ENCODE measurements at places on chromosomes 6 and 20.

- DNase-seq: no peak
Measured at GRCh38 chr20:43940518-43941225, 26.0 kb downstream of the TOX2 start.

- no peak for DNase-seq
Measured at GRCh38 chr6:37155394-37156312, 14.3 kb upstream of the PIM1 start.

DNA sequence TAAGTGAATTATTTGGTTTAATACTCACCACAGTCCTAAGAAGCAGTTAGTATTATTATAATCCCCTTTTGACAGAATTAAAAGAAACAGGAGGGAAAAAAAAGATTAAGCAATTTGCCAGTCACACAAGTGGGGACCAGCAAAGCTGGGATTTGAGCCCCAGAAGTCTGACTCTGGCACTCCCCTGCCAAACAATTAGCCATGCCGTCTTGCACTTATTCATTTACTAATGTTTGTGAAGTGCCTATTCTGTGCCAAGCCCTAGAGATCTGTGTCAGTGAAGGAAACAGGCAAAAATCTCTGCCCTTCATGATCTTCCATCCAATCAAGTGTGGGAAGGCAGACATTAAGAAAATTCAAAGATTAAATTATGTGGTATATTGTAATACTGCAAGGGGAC, 126.0 kb upstream of the TOP1 start:
- no peak for DNase-seq

- no peak for DNase-seq
Measured at GRCh38 chr6:162730502-162730901, 2.7 kb downstream of the PACRG start.

DNA sequence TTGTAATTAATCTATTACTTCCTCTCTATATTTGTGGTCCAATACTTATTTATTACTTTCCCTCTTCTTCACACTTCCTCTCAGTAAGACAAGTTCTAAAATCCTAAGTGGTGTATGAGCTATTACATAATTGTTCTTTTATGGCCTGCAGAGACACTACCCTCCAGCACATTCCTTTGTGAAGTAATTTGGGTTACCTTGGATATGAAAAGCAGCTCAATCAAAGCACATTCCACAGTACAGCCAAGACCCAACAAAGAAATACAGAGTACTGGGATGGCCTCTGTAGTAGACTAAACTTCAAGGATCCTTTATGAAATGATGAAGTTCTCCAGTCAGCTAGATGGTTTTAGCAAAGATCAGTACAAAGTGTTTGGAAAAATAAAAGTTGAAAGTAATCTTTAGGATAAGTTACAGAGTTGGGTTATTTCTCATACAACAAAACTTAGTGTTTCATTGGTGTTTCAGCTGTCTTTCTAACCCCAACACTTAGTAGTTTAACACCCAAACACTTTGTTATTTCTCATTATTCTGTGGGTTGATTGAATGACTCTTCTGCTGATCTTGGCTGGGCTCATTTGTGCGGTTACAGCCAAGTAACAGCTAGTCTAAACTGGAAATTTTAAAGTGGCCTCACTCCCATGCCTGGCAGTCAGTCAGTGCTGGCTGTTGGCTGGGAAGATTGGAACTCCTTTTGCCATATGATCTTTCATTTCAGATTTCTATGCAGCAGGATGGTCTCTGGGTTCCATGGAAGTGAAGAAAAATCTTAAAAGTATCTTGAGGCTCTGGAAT, 161.5 kb upstream of the POU3F2 start:
- DNase-seq: peak; percentile 12

DNA sequence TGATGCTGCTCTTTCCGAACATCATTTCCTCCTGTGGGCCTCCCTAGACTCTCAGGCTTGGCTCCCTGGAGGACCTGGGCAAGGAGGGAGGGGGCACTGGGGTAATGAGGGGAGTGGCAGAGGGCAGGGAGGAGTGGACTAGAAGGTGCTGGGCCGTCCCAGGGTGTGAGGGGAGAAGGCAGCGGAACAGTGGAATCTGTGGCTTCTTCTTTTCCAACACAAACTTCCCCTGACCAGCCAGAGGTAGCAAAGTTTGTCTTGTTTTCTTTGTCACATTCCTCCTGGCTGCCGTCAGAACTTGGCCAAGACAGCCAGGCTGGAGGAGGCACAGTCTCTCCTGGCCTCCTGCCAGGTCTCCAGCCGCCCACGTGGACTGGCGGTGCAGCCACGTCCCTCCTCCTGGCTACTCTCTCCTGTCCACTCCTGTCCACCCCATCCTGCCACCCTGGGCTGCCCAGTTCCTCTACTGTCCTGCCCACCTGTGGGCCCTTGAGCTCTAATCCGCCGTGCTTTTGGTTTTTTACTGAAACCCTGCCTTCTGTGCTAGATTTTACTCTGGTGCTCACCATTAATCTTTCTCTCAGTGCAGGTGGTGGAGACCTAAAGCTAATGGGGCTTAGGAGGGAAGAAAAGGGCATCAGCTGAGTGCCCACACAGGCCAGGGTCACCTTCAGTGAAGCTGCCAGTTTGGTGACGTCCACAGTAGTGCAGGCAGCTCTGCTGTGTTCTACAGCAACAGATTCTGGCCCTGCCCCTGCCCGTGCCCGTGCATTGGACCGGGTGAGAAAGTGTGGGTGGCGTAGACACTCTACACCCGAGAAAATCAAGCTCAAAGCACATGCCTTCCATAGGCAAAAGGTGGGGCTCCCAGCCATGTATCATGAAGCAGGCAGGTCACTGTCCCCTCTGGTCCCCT, 2.8 kb upstream of the CDSN start:
- peak; percentile 37 for DNase-seq

- no peak for DNase-seq
Measured at GRCh38 chr20:63553251-63553932, 567 bp upstream of the FNDC11 start.

DNA sequence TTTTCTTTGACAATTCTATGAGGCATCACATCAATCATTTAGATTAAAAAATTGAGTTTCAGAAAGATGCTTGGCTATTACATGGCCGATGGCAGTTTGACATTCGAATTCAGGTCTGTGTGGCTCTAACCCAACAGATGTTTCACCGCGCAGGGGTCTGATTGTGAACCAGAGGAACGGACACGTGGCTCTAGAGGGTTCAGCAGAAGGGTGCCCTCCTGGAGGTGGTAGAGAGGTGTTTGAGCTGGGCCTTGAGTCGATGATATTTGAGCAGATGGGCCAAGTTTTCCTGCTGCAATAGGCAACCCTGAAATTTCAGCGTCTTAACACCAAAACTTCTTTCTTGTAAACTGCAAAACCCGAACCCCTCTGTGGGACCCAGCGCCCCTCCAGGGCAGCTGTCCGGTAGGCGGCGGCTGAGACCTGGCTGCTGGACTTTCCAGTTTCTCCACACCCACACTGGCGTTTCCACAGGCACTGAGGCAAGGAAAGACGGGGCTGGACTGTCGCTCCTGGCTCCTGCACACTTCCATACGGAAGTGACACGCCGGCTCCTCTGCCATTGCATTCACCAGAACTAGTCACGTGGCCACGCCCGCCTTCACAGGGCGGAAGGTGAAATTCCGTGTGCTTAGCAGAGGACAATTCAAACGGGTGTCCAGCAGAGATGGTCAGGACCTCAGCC, 11.3 kb upstream of the AFDN start:
- no peak for DNase-seq

GRCh38 chr20:42432496-42433334, 757.0 kb downstream of the PTPRT start:
- no peak for DNase-seq

DNA sequence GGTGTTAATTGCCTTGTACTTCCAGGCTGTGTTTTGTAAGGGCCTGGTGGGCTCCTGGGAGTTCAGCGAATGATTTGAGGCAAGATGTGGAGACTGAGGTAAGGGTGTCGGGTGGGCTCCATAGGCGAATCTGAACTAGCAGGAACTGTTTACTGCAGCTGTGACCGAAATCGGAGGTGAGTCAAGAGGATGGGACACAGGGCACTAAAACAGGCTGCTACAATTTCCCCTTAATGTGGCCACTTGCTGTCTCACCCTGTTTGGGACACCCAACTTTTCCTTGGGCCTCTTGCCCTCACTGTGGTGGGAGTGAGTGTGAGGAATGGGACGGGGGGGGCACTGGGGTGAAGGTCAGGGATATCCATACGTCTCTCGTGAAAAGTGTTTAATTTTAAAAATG, 53.9 kb upstream of the MCUR1 start:
- DNase-seq: no peak

GRCh38 chr20:55415567-55416142, 589.7 kb downstream of the CBLN4 start:
- DNase-seq: no peak

DNA sequence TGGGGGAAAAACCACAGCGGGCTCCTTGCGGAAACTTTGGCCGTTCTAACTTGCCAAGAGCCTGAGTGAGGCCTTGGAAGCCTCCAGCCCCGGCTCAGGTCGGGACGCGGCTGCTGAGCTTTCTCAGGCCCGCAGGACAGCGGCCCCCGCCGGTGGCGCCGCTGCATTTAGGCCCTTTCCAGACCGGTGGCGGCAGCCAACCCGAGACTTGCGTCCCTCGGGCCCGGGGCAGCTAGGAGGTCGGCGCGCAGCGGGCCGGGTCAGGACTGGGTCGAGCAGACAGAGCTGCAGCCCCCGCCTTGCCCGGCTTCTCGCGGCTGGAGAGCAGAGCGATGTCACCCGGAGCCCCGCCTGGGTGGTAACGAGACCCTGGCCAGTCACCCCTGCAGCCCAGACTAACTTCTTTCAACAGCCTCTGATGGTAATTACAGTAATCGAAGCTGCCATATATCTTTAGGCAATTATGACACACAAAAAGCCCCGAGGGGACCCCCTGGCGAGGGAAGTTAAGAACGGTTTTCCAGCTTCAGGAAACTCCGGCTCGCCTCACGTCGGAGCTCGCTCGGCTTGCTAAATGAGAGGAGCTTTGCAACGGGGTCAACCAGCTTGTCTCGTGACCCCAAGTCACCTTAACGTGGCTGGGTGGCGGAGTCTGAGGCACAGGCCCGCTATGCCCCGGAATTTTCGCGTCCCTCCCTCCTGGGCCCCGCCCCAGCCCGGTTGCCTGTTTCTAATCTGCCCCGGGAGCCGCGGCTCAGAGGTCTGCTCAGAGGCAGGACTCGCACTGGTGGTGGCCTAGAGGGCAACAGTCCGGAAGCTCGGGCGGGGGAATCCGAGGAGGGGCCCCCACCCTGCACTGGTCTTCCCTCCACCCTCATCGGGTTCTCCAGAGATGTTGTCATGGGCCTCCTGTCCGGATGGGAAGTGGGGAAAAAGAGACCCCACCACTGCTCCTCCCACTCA, 3.0 kb downstream of the NR2E1 start:
- no peak for DNase-seq

DNA sequence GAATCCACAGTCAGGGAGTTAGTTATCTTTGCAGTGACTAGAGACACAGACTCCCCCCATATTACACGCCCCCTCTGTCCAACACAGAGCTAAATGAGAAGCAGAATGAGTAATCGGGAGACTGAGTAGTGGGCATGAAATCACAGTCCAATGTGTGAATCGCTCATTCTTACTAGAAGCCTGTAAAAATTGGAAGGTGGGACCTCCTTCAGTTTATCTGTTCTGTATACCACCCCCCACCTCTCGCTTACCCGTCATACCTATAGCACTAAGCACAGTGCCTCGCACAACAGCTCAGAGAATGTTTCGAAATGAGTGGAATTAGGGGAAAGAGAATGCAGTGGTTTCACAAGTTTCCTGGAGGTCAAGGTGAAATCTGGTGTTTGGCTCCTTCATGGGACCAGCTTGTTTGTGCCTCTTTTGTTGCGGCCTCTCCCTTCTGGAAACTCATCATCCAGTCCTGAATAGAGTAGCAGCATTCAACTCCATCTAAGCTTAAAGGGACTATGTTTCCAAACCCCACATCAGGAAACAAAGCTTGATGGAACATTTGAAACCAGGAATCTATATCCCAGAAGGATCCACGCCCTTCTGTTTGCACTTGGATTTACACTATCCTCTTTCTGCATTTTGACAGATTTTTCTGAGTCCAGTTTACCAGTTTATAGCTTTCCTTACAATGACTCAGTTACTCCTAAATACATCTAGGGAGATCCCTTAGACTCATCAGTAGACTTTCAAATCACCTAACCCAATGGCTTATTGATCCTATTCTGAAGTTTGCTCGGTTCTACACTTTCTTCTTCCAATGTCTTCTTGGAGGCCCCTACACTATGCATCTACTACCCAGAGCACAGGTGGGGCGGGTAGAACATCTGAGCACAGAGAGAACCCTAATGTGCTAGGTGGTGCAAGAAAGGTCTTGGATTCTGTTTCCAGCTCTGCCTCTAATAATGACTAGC, 59.2 kb upstream of the PIM1 start:
- DNase-seq: no peak

DNA sequence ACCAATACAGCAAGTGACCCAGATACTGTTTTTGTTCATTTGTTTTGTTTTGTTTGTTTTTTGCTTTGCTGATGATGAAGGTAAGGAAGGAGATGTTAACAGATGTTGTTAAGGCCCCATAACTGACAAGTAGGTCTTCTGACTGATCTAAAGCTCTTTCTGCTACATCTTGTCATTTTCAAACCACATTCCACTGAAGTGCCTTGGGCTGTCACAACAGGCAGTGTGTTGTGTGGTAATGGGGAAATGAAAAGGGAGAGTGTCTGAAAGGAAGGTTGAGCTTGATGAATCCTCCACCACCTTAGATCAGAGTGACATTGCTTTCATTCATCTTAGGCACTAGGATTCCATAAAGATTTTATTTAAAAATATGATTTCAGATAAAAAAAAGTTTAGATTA, 479.4 kb upstream of the SYNCRIP start:
- no peak for DNase-seq

Data from C1 segment of cervical spinal cord (tissue), 14 donors.